ENCODE measurements at places on chromosomes 2 and 18.

- no peak for DNase-seq
Observed at GRCh38 chr2:239402666-239403065, 1.8 kb upstream of the HDAC4 start.

- no peak for DNase-seq
Observed at GRCh38 chr18:31247574-31248199, 70.3 kb upstream of the DSG1 start.

DNA sequence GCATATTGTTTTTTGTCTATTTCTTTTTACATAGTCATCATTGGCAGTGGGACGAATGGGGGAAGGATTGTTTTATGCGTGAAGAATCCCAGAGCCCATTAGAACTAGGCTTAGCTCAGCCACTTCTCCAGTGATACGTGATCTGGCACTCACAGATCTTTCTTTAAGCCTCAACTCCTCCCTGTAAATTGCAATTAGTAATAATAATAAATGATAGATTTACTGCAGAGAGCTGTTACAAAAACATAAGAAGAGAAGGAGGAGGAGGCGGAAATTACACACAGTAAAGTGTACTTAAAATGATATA, 629.3 kb downstream of the NRXN1 start:
- no peak for DNase-seq

DNA sequence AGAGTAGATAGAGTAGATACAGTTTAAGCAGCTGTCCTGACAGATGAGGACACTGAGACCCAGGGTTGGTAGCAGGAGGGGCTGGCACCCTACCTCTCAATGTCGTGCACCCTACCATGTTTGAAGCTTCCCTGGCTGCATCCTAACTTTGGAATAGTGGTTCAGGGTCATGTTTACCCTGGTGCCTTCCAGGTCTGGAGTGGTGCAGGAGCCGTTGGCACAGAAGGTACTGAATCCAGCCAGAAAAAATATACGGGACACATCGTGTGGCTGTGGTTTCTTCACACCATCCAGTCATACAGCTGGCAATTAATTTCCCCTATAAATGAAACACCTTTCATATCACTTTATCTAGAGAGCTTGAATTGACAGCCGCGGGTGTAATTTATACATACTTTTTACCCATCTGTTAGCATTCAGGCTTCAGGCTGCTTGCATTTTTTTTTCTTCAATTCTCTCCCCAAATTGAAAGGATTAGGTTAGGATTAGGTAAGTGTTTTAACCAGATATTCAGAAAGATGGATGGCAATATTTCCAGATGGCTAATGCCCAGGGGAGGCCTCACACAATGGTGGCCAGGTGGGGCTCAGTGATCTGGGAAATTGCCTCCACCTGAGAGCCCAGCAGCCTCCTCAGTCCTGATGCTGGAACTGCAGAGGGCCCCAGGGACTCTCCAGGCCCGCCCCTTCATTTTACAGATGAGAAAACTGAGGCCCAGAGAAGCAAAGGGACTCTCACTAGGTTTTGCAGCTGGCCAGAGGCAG, 127.0 kb downstream of the CELF4 start:
- DNase-seq: no peak

- no peak for DNase-seq
Observed at GRCh38 chr2:23745068-23745725, 181.7 kb downstream of the ATAD2B start.

DNA sequence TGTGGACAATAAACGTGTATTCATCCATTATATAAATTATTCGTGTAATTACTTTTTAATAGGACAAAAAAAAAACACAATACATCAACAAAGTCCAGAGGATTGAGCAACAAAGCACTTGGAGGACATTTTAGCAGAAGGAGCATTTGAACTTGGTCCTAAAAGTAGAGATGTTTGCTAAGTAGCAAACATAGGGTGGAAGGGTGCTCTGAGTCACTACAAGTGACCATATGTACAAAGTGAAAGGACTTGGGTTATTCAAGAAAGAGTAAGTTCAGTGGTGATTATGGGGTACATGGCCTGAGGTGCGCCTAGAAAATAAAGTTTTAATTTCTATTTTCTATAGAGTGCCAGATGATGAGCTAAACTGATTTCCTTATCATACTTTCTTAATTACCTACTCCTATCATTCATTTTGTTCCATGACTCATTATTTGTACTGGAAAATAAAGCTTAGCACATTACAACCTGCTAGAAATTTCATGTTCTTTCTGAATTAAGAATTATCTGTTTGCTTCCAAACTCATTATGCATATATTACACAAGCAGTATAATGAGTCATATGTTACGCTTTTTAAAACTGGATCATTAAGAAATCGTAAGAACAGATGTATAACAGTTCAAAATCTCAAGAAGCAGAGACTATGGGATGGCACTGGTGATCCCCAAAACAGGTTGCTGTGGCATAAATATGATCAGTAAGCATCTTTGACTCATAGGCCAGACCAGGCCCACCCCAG, 13.1 kb upstream of the PPP1R1C start:
- DNase-seq: no peak

- no peak for DNase-seq
Observed at GRCh38 chr18:21958707-21959450, 210.5 kb upstream of the GATA6 start.

GRCh38 chr2:25606892-25607291, 66.5 kb downstream of the DTNB start:
- peak; percentile 1 for DNase-seq

GRCh38 chr18:65990174-65990690, 239.4 kb downstream of the CDH7 start:
- no peak for DNase-seq

GRCh38 chr2:227029426-227030105, 134.4 kb downstream of the COL4A4 start:
- no peak for DNase-seq

DNA sequence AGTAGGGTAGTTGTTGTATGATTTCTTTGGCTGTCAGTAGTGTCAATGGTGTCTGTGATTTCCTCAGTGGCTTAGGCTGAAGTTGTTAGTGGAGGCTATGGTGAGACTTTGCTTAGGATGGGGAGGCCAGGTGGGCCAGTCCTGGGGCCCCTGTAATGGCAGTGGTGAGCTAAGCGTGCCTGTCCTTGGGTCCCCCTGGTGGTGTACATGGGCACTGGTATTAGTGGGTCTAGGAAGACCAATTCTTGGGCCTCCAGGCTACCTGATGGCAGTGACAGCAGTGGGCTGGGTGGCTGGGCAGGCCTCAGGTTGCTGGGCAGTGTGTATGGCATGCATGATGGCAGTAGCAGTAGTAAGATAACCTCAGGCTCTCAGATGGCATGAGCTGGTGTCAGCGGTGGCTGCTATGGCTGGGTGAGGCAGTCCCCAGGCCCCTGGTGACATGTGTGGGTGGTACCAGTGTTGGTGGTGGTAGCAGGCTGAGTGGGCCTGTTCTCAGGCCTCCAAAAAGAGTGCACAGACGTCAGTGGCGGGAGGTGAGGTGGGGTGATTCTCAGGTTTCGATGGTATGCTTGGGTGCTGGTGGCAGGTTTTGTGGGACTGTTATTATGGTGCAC, 103.2 kb downstream of the KLHL14 start:
- DNase-seq: no peak

DNA sequence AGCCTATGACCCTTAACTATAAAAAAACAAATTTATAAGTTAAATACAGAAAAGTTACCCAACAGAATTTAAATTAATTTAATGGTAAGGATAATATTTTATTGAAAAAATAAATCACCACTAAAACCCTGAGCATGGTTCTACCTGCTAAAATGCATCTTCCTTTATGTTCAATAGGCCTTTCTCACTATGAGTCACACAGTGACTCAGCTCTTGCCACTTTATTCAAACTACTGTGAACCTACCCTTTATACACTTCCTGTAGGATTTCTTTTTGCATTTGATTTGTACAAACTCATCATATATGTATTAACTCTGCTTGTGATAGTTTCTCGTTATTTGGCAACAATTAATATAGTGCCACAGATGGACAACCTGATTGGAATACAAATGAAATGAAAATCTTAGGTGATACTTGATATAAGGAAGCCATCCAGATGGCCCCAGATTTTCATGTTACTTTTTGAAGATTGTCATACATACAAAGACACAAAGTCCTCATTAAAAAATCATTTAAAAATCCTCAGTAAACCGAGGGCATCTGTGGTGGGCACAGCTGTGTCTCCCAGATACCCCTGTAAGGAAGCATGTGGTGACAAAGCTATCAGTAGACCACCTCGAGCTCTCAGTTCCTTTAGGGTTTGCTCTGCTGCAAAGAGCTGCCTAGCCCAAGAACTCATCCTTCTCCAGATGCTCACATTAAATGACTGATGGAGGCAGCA, 55.2 kb upstream of the COBLL1 start:
- no peak for DNase-seq

DNA sequence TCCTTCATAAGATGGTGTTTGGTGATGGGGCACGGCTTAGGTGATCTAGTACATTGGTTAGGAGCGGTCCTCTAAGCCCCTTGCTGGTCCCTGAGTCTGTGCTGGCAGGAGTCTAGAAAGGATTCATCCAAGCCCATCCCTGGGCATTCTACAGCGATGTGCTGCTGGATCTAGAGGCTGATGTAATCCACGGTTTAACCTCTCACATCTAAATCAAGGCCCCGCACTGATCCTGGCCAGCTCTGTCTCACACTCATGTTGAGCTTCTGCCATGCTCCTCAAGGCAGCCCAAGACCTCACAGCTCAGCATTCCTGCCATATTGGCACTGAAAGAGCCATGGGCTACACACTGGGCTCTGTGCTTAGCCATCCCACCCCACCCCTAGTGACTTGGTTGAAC, 664.8 kb downstream of the STK39 start:
- no peak for DNase-seq

GRCh38 chr2:235204948-235205347, 253.1 kb downstream of the SH3BP4 start:
- DNase-seq: no peak

GRCh38 chr2:236294647-236295046, 30.4 kb upstream of the ASB18 start:
- no peak for DNase-seq

- no peak for DNase-seq
Observed at GRCh38 chr2:63544017-63544627, 44.2 kb downstream of the WDPCP start.

DNA sequence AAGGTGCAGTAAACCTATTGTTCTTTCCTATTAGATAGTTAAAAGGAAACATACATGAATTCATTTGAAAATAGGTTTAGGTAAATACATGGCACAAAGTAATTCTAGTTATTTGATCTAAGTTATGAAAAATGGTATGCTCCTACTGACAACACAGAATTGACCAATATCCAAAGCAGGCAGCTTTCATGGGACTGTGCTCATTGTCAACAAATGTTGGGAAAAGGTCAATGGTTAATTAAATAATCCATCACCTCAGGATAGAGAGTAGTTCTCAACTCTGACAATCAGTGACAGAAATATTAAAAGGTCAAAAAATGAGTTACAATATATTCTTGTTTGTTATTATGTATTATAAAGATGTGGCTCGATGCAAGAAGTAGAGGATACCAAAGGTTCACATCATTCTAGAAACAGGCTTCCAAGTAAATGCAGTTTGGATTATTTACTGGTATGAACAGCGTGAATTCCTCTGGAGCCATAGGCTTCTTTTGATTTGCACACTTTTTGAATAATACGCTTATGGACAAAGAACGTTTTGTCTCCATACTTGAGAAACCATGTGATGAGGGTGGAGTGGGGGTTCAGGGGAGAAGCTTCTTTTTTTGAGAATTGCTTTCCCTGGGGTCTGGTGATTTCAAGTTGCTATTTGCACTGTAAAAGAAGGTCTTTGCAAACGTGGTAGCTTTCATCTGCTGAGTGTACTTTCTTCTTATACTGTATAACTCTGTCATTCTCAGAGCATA, 422.0 kb upstream of the ZEB2 start:
- no peak for DNase-seq

DNA sequence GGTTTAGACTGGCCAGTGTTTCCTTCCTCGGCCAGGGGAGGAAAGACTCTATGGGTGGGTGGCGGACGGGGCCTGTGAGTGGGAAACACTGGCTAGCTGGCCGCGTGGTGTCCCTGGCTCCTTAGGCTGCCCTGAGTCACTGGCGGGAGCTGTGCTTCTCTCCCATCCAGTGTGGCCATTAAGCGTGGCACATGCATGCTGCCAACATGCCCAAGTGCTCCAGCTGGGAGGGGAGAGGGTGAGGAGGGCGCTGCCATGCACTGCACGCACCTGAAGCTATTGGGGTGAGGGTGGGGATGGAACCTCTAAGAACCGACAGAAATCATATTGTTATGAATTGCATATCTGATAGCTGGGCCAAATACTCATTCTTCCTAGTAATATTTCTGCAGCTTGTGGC, 270.8 kb downstream of the CALCRL start:
- DNase-seq: no peak

GRCh38 chr2:161384864-161385263, 31.2 kb upstream of the TBR1 start:
- DNase-seq: no peak

GRCh38 chr2:235378246-235378645, 115.6 kb upstream of the AGAP1 start:
- DNase-seq: no peak

DNA sequence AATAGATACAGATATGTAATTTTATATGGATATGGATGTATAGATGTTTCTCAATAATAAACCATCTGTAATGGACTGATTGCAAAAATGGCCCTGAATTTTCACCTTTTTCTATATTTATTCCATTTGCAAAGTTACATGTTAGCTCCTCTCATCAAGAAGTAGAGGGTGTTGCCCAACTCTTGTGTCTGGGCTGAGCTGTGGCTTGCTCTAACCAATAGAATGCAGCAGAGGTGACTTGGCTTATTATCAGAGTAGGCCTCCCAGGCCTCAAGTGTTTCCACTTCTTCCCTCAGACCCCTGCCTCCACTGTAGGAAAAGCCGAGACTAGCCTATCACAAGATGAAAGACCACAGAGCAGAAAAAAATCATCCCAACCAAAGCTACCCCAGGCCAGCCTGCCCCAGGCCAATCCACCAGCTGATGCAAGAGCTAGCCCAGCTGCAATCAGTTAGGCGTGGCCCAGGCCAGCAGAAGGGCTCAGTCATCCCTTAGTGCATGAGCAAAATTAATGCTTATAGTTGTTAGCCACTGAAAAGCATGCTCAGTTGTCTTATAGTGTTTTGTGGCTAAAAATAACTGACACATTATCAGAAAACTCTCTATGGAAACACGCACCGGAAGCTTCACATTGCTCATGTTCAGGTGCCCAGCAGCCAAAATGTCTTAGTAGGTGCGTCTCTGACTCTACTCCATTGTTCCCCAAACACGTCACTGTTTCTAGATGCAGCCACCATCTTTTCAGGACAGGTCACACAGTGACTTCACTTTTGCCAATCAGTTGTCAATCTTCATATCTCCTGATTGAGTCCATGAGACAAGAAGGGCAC, 464.0 kb downstream of the FBXO15 start:
- DNase-seq: no peak

DNA sequence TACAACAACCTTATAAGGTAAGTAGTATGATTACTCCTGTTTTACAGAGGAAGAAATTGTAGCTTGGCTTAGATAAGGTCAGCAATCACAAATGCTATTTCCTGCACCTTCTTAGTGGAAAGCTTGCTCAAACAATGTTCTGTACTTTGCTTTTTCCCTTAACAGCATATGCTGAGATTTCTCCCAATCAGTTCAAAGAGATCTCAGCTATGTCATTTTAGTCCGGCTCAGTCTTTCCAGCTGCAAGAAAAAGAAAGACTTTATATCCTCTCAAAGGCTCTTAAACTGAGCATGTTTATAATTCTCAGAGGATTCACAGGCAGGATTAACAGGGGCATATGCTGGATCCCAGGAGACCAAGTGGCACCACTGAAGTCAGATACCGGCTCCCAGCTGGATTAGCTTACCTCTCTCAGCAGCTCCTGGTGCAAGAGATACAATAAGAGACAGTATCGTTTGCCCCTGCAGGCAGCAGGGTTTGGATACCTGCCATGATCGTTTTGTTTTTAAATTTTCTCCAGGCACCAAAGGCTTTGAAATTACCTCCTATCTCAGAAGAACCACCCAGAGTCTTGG, 29.5 kb downstream of the KIAA2012 start:
- DNase-seq: no peak
